ENCODE measurements at places on chromosomes 3 and 15.

- no peak for DNase-seq
Observed at GRCh38 chr3:146416366-146416765, 53.0 kb downstream of the PLSCR2 start.

DNA sequence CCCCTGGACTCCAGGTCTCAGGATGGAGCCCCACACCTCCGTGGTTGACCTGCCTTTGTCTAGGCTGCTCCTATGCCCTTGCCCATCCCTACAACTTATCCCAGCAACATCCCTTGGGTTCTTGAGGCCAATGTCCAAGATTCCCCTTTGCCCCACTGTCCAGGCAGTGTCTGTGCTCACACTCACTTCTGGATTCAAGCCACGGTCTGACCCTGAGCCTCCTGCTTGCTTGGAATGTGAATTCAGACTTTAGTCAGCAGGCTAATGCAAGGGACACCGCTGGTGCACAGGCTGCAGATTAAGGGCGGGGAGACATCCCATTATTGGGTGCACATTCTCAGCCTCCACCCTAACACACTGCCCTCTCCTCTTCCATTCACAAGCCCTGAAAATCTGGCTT lies 154.1 kb downstream of the WNT5A start:
- no peak for DNase-seq

DNA sequence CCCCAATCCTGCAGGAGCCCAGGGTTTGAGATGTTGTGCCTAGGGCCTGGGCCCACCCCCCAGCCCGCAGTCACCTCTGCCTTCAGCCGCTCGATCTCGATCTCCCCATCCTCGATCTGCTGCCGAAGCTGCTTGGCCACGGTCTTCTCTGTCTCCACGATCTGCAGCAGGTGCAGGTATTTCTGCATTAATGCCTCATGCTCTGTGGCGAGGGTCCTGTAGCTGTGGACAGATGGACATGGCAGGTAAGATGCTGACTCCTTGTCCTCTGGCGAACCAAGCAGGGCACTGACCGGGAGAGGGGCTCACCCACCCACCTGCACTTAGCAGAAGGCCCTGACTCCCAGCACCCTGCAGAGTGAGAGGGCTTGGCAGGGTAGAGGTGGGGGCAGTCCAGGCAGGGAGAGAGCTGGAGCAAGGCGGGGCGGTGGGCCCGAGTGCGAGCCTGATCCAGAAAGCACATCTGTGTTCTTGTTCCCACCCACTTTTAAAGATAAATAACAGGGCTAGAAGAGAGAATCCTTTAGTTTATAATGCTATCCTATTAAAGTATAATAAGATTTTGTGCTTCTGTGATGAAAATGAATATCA lies 32.2 kb downstream of the RASGRF1 start:
- DNase-seq: no peak

GRCh38 chr3:184299488-184300377 lies 692 bp downstream of the PSMD2 start:
- peak; percentile 18 for DNase-seq

- peak; percentile 65 for DNase-seq
Observed at GRCh38 chr3:79167651-79168416, 600.0 kb downstream of the ROBO1 start.

DNA sequence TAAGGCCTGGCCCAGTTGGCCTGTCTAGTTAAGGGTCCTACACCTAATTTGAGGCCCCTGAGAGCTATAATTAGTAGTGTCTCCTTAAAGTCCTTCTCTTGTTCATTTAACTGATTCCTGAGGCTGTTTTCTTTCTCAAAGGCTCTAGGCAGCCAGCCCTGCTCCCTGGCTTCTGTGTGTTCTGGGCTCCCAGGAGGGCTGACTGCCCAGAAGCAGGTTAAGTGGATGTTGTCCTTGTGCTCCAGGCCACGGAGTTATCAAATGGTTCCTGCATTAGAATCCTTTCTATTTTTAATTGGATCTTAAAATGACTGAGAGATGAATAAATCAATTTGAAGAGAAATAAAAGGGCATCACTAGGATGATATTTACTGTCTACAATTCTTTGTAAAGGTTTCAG lies 140.0 kb downstream of the SNRK start:
- DNase-seq: no peak

DNA sequence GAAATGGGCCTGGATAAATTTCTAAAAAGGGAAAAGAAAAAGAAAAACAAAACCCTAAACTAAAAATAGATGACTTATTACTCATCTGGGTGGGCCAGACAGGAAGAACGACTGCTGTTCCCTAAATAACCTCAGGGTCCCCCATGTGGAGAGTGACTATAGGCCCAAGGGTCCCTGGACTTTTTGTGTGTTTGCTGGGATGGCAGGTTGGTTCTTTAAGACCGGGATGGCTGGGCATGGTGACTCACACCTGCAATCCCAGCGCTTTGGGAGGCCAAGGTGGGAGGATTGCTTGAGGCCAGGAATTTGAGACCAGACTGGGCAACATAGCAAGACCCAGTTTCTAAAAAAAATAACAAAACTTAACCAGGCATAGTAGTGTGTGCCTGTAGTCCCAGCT lies 43.8 kb upstream of the TRA2B start:
- no peak for DNase-seq

DNA sequence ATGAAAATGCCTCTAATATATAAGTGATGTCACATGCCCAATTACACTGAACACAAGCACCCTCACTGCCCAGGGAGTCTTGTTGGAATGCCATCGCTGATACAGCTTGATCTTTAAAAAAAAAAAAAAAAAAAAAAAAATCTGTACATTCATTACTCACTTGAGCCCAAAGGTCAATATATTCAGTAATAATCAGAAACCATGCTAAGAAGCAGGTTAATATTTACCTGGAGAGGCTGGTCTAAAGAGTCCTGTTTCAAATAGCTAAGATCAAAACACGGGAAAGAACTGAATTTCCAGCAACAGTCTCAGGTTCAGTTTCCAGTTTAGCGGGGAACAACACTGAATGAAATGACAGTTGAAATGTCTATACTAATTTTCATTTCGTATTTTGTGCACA lies 109.9 kb downstream of the UACA start:
- DNase-seq: no peak

- no peak for DNase-seq
Observed at GRCh38 chr15:39761006-39761405, 21.6 kb downstream of the FSIP1 start.

DNA sequence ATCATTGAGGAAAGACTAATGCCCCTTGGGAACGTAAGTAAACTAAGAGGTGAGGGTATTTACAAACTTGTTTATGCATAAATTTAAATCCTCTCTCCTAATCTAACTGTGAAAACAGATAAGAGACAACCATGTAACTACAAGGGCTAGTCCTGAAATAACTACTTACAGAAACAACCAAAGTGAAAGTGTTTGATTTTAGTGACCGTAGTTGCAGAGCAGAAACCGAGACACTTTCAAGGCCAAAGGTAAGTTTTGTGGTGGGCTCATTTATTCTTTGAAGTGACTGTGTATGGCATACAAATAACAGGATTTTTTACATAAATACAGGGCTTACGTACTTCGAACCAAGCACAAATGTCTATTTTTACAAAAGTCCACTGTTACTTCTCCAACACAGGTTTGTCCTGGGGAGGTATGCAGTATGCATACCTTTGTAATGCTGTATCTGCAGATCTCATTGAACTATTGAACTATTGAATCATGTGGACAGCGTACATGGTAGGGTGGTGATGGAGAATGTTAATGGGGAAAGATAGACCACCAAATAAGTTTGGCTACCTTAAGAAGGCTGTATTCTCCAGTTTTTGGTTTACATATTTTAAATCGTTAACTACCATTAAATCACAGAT lies 99.6 kb upstream of the RBMS3 start:
- DNase-seq: no peak

DNA sequence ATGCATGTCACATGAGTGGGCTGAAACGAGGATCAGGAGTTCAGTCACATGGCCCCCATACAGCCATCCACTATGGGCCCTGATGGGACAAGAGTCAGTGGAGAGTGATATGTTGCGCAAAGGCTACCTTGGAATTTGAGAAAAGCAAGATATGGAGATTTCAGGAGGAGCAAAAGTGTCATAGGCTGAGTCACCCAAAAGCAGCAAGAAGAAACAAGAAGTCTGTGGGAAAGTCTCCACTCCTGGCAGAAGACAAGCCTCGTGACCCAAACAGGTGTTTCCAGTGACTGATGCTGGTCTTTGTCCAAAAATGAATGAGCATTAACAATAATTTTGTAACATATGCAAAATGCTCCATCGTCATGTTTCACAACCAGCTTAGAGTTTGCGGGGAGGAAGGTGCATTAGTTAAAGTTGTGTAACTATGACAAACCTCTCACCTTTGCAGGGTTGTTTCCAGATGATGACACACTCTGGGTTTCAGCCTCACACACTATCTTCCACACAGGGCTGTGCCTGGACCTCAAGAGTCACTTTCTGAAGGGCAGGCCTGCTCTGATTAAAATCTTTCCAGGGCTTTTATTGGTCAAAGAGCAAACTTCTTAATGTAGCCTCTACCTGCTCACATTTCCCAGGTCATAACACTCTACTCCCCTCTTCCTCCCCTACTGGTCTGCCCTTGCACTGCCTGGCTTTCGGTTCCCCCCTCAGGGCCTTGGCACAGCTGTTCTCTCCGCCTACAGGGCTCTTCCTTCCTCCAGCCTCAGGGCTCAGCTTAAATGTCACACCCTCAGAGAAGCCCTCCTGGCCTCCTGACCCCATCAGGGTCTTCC lies 3.9 kb upstream of the DNASE1L3 start:
- peak; percentile 27 for DNase-seq

DNA sequence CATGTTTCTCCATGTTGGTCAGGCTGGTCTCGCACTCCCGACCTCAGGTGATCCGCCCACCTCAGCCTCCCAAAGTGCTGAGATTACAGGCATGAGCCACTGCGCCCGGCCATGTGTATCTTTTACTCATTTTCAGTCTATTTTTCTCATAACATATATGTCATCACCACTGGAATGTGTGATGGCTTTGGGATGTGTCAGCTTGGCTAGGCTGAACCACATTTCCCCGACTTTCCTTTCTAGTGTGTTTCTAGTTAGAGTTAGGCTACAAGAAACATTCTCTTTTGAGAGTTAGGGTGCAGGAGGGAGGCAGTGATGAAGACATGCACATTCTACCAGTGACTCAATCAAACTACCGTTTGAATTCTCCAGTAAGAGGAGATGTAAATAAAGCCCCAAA lies 444.9 kb upstream of the THBS1 start:
- DNase-seq: no peak
